ENCODE measurements at places on chromosomes 2 and 18.

DNA sequence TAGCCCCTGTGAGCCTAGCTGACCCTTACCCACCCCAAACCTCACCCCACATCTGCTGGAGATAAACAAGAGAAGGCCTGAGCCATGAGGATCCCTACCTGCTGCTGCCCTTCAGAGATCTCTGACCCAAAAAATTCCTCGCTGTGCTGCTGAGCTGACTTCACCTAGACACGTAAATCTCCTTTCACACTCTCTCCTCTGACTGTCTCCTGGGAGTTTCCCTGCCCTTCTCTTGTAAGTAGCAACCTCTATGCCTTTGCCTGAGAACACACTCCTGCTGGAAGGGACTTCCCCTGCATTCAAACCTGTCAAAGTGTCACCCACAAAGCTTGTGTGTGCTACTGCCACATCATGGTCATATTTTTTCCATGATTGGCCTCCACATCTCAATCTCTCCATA lies 134.2 kb upstream of the NOL4 start:
- DNase-seq = no peak

DNA sequence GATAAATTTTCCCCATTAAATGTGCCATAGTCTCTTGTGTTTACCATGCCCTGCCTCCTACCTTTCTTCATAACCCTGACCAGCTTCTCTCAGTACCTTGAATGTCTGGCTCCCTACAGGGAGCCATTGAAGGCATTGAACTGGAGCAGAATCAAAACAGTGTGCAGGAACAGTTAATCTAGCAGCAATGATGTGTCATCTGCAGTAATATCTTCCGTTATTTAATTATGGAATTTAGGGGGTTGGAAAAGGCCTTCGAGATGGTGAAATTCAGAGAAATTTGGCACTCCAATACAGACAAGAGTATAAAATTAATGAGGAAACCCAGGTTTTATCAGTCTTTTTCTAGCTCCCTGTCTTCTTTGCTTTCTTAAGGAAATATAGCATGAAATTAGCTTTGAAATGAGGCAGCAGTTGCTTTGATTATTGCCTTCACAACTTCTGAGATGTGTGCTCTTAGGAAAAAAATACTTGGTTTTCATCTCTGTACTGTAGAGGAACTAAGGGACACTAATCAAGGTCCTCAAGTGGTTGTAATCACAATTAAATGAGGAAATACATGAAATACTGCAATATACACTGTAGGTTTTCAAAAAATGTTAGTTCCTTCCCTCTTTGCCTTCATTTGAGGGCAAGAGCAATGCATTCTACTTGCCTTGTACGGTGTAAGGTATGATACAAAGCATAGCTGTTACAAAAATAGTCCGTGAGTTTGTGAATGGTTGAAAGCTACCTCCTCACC lies 369.1 kb downstream of the SETBP1 start:
- DNase-seq = peak; percentile 64

GRCh38 chr2:134181219-134181618 lies 72.7 kb upstream of the MGAT5 start:
- DNase-seq = no peak

- DNase-seq = no peak
These were observed 18.2 kb upstream of the CRIM1 start for GRCh38 chr2:36337354-36337753.

DNA sequence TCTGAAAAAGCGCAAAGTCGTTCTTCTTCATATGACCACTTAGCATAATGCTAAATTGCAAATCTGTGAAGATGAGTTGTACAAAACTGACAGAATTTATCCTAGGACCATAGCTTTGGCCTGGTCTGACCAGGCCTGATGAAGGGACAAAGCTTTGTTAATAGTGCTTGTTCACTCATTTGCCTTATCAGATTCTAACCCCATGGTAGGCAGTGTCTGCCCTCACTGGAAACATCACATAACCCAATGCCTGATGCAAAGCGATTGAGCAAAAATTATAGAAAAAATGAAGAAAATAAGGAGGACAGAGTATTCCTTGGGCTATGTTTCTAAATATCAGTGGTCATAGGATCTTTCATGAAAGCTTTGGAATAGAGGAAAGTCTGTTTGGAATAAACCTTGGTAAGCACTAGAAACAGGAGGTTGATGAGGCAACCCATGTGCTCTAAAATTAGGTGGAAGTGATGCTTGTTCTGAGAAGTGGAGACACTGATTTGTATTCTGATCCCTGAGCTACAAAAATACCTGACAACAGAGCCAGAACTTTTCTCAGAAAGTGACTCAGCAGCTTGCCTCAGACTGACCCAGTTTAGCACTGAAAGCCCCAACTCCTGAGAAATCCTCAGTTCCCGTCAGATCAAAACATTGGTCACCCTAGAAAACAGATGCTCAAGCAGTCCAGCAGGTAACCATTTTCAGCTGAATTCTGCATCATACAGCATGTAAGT lies 131.4 kb upstream of the MAPRE2 start:
- peak; percentile 35 for DNase-seq

GRCh38 chr2:171553858-171554257 lies 31.6 kb downstream of the CYBRD1 start:
- DNase-seq = no peak

DNA sequence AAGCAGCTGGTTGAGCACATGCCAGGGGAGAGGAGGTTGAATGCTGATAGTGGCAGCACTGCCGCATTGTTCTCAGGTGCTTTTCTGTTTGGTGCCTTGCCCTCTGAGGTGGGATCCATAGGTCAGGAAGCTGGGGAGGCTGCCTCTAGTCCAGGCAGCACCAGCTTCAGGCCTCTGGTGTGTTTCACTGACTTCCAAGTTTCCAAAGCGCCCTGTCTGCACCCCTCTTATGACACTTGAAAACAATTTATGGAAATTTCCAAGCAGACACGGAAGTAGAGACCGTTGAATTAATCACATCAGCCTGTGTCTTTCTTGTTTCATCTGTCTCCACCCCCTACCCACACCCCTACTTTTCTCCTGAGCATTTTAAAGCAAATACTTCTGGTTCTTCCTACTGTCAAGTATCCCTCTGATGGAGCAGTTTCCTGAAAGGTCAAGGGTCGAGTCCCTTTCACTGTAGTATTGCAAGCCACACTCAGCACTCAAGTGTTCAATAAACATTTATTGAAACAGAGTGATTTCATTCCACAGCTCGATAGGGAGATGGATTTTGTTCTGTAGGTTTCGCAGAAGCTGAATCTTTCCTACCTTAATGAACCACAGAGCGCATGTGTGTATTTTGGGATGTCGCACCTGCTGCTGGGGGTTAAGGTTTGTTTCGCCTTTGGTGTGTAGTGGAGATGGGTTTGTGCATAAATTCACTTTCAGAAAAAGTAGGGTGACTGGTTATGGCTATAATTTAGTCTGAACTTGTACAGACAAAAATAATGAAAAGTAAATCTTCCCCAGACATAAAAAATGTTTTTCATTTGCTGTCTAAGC lies 21.4 kb downstream of the DGKD start:
- DNase-seq = no peak

DNA sequence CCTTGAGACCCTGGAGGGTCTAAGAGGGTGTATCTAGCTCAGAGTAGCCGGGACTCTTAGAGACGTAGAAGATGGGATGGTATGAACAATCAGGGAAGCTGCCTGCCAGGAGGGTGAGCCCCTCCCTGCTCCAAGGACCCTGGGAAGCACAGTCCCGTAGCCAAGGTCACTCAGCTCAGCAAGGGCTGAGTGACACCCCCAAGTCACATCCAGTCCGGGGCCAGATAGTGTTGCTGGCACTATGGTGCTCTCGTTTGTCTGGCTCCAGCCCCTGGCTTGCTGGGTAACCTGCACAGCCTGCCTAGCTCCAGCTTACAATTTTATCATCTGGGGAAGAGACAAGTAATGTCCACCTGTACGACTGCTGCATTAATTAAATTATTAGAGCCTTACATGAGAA lies 22.3 kb downstream of the REEP1 start:
- DNase-seq = no peak

DNA sequence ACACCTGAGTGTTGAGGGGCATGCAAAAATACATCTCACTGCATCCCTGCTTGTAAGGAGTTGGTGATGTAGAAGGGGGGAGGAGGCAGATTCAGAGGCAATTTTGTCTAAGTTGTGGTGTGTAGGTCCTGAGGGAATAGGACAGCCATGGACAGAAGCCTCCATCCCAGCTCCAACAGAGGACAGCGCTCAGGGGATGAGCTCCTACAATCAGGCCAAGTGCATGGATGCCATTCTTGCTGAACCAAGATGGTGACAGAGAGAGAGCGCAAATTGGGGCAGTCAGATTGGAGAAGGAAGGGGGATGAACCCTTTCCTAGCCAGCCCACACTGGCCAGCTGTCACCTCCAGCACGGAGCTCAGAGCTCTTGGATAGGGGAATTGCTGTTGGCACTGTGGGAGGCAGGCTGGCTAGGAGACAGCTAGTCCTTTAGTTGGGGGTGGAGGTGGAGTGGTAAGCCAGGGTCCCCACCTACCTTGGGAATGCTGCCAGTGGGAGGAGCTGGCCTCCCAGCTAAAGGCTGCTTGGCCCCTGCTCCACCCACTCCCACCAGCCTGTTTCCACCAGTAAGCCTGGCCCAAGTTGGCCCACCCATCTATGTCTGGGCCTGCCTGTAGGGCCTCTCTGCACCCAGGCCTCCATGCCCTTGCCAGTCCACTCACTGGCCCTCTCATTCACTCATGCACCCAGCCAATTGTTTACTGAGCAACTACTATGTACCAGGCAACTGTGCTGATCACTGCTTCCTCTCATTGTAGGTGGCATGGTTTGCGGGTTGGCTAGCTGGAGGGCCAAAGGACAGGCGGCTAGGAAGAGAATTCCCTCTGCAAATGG lies 2.5 kb upstream of the PER2 start:
- DNase-seq = no peak

GRCh38 chr2:26720322-26721114 lies 28.0 kb downstream of the KCNK3 start:
- peak; percentile 49 for DNase-seq

DNA sequence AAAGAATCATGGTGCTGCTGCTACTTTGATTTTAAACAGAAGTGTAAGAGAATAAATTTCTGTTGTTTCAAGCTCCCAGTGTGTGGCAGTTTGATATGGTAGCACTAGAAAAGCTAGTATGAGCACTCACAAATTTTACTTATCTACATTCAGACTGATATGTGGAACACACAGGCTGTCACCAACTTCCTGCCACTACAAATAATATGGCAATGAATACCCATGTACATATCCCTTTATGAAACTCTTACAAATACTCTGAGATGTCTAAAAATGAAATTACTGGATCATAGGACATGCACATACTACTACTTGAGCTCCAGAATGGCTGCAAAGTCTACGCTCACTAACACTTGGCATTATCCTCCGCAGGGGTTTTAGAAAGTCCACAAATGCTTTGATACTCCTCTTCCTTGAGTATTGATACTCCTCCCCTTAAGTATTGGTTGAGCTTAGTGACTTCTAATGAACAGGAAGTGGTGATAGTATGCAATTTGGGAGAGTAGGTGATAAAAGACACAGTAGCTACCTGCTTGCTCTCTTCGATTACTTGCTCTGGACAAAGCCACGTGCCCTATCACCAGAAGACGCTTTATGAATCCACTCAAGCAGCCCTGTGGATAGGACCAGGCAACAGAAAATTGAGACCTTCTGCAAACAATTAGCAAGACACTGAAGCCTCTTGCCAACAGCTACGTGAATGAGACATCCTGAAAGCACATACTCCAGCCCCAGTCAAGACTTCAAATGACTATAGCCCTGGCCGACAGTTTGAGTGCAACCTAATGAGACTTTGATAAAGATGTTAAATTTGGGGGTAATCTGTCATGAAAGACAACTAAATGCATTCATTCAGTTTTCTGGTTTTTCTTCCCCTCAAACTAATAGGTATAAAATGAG lies 35.4 kb downstream of the FBXO11 start:
- DNase-seq = peak; percentile 22

DNA sequence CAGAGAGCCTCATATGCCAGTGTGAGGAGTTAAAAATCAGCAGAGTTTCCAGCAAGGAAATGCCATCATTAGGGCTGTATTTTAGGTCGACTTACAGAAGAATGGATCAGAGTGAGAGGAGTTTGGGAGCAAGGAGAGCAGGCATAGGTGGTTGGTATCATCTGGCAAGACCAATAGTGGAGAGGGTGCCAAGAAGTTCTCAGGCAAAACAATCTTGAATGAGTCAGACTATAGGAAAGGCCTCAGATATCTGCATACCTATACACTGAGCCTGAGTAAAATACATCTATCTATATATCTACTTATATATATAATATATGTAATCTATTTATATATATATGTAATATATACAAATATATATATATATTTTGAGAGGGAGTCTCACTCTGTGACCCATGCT lies 57.3 kb downstream of the TMEFF2 start:
- no peak for DNase-seq

- DNase-seq = no peak
These were observed 1067.4 kb downstream of the CNTNAP5 start for GRCh38 chr2:125092276-125093009.

- DNase-seq = no peak
These were observed 467.2 kb downstream of the SPAG16 start for GRCh38 chr2:213751446-213751845.

DNA sequence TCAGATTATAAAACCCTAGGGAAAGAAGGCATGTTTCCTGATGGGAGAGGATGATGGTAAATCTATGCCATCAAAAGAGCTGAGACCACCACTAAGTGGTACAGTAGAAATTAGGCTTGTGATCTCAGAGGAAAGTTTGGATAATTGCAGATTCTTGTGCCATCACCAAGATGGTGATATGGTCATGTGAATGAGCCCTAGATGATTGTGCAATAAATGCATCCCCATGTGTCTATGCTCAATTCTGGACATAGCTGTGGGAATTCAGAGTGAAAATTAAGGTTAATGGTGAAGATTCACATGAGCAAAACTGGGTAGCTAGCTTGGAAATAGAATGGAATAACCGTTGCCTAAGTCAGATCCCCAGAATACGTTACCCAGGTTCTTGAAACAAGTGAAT lies 496.1 kb upstream of the FSIP2 start:
- no peak for DNase-seq
